Central memory CD4-positive, alpha-beta T cell (primary cell): ENCODE measurements at places on chromosomes 12 and 14.
A peak's percentile ranks its signal among the peaks of the same experiment; 100 is the strongest.

GRCh38 chr12:120536064-120536791 is 2.1 kb downstream of the RNF10 start:
- DNase-seq: peak; percentile 28

- no peak for DNase-seq
Measured at GRCh38 chr14:36493761-36494160, 26.3 kb downstream of the NKX2-1 start.

DNA sequence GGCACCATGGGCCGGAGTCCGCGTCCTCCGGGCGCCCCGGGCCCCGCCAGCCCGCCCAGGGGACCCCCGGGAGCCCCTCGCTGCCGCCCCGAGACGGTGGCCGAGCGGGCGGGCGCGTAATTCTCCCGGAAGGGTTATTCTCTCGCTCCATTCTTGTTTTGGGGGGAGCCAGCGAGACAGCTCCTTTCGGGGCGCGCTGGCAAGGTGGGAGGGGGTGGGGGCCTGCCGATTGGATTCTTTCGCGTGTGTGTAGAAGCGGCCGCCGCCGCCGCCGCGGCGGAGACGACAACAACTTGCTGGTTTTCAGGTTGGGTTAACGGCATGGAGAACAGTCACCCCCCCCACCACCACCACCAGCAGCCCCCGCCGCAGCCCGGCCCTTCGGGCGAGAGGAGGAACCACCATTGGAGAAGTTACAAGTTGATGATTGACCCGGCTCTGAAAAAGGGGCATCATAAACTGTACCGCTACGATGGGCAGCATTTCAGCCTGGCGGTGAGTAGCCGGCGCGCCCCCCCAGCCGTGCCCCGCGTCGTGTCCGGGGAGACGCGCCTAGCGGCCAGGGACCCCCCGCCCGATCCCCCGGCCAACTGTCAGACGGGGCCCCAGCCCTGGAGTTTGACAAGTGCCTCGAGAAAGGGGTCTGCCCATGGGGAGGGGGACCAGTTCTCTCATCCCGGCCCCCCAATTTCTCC is 755 bp downstream of the SETD1B start:
- DNase-seq: peak; percentile 57

DNA sequence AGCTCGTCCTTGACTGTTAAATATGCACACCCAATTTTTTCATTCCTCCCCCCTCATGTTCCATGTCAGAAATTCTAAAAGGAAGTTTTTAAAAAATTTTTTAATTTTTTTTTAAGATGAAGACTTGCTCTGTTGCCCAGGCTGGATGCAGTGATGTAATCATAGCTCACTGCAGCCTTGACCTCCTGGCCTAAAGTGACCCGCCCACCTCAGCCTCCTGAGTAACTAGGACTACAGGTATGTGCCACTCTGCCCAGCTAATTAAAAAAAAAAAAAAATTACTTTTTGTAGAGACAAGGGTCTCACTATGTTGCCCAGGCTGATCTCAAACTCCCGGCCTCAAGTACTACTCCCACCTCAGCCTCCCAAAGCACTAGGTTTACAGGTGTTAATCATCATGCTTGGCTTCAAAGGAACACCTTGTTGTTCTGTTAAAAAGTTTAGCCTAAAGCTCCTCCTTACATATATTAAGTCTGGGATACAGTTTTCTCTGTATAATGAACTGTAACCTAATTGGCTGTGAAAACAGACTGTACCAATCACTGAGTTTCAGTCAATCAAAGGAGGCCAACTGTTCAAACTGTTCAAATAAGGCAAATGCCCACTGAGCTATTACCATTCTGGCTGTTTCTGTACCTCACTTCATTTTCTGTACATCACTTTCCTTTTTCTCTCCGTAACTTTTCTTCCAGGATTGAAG is 17.8 kb downstream of the SDR9C7 start:
- DNase-seq: no peak

- peak; percentile 26 for DNase-seq
Measured at GRCh38 chr14:55433880-55434804, 6.3 kb downstream of the TBPL2 start.

DNA sequence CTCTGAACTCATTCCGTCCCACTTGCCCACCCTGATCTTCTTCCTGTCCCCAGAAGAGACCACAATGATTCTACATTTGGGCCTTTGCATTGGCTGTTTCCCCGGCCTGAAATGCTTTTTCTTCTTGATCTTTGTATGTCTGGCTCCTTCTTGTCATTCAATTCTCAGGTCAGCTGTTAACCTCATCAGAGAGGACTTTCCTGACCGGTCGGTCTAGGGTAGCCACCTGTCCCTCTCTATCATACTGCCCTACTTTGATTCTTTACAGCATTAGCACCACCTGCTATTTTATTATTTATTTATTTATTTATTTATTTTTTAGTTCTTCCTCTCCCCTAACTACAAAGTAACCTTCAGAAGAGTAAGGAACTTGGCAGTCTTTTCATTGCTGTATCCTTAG is 84.3 kb downstream of the DYRK2 start:
- no peak for DNase-seq

DNA sequence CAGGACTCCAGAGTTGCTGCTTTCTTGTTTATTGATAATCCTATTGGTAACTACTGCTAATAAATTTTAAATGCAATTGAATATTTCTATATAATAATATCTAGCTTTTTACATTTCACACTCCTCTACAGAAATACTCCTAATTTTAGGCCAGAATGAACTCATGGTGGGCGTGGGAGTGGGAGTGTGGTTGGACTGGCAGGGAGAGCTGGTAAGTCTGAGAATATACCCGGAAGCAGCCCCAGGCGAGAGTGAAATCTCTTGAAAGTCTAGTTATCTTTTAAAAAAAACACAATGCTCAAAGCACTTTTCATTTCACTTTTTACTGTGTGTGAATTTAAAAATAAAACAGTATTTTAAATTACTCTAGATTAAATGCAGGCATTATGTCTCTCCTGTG is 4.7 kb downstream of the TMEM263 start:
- no peak for DNase-seq

DNA sequence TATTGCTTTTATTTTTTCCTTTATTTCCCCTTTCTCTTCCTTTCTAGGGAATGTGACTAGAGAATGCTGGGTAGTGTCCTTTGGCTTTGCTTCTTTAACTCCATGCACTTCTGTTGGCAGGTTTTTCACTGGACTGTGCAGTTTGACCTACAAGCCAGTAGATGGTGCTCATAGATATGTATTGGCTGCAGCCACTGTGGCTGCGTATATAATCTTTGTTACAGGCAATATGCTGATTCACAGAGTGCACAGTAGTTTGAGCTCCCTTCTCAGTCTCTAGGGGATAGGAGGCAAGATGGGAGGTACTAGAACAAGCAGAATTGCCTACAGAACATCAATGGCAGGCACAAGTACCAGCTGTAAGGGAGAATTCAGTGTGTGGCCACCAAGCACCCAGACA is 503.5 kb downstream of the LRFN5 start:
- DNase-seq: no peak

DNA sequence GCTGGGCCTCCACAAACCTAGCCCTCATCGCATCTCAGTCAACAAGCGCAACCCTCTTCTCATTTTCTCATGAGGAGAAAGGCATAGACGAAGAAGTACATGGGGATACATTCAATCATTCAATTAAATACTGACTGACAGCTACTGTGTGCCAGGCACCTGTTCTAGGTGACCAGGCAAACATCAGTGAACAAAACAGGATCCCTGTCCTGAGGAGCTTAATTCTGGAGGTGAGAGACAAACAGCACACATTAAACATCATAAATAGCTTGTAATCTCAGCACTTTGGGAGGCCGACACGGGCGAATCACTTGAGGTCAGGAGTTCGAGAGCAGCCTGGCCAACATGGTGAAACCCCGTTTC is 362 bp upstream of the ACYP1 start:
- no peak for DNase-seq

GRCh38 chr12:45216230-45216982 is 511 bp downstream of the ANO6 start:
- DNase-seq: peak; percentile 43

DNA sequence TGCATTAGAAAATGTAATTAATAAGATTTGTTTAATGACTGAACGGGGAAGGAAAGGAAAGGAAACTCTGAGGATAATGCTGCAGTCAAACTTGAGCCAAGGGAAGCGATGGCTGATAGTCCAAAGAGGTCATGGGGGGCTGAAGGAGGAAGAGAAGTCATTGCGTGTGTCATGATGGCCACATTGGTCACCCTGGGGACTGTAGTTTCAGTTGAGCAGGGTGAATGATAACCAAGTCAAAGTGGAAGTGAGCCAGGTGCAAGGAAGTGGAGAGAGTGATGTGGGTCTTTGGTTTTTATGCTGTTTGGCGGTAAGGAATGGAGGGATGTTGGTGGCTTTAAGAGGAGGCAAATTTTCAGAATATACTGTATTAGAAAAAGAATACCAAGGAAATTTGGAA is 21.6 kb downstream of the C12orf75 start:
- DNase-seq: no peak

GRCh38 chr14:97977651-97978261 is 1180.6 kb downstream of the VRK1 start:
- peak; percentile 73 for DNase-seq
